ENCODE measurements at places on chromosomes 4 and X. TPM values are rescaled to one million over a fixed set of nuclear protein-coding genes. Genes with fewer than 3 reads are reported as not detected.

DNA sequence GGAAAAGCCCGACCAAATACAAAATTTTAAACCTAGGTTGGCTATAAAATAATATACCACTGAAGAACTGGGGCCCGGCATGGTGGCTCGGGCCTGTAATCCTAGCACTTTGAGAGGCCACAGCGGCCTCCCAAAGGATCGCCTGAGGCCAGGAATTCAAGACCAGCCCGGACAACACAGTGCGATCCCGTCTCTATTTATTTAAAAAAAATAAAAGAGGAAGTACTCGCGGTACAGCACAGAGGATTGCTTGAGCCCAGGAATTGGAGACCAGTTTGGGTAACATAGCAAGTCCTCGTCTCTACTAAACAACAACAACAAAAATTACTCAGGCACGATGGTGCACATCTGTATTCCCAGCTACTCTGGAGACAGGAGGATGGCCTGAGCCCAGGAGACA, 44.8 kb upstream of the CDKN2AIP start:
- no peak for DNase-seq

DNA sequence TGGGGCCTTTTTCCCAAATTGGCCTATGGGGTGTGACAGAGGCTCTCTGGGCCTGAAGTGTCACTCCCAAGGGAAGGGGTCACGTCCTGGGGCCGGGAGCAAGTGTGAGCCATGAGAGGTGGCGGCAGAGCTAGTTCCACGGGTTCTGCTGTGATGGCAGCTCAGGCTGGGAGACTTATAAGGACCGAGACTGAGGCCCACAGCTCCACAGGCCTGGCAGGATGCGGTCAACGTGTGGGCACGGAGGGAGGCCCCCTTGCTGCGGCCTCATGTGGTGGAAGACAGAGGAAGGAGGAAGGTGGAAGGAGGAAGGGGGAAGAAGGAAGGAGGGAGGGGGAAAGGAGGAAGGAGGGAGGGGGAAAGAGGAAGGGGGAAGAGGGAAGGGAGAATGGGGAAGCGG, 7.2 kb upstream of the CPLX1 start:
- DNase-seq, result no peak

DNA sequence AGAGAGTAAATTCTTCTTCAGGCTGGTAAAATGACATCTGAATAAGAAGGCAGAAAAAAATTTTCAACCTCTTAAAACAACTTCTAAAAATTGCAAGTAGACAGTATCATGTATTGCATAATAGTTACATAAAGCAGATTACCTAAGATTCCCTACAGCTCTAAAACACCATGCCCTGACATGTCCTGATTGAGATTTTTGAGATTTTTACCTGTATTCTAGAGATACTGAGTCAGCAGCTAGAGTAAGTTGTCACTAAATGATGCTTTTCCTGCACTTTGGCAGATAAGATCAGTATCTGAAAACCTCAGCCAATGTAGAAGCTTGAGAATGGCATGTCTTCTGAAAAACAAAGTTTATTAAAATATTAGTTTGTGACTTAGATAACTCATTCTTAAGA, 713.6 kb downstream of the CCSER1 start:
- DNase-seq, result no peak

- no peak for DNase-seq
Observed at GRCh38 chr4:152456609-152457008, 79.3 kb downstream of the FBXW7 start.

- DNase-seq, result no peak
Observed at GRCh38 chrX:104113222-104113965, 1.1 kb downstream of the ZCCHC18 start.

DNA sequence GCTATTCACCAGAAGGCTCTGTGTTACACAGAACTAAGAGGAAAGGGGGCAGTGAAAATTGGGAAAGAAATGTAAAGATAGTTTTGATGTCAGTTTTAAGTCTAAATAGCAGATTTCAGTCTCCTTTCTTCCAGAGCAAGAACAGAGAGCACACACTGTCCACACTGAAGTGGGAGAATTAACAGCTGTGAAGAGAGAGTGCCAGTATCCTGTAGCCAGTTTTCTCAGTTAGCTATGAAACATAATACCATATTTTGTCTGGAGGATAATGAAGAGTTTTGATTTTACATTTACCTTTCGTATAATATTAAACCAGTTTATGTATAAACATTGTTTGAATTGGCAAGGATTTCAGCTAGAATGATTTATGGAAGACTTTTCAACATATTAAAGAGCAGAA, 35.1 kb downstream of the FBXO8 start:
- DNase-seq, result no peak

DNA sequence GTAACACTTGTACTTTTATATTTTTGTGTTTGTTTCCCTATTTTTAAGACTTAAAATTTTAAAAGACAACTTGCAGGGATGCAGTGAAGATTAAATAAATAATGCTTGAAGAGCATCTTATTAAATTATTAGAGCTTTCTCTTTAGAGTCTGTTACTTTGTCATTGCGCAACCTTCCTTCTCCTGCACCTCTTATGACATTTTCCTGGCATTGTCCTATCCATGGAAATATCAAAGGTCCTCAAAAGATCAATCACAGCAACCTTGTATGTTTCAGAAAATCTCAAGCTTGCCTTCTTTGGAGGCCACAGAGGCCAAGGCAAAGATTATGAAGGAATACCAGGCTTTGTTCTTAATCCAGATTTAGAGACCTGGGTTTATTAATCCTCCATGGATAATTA, 116.3 kb downstream of the GRXCR1 start:
- DNase-seq, result no peak

The UGT2B11 gene
- not detected for total RNA-seq
